Left cardiac atrium (tissue), 4 donors: ENCODE measurements at places on chromosomes 12 and 14. TPM values are rescaled to one million over a fixed set of nuclear protein-coding genes. Genes with fewer than 3 reads are reported as not detected.

DNA sequence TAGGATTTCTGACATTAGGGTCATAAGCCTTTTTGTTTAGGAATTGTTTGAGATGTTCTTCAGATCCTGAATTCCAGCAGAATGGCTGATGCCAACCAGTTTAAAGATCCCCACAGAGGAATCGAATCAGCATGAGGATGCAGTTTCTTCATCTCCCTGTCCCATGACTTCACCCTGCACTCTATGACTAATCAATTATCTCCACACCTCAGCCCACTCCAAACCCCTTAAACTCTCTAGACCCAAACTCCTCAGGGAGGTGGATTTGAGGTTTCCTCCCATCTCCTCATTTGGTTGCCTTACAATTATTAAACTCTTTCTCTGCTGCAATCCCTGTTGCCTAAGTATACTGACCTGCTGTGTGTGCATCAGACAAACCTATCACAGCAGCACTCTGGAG is 86.5 kb upstream of the CRY1 start:
- DNase-seq, result no peak

DNA sequence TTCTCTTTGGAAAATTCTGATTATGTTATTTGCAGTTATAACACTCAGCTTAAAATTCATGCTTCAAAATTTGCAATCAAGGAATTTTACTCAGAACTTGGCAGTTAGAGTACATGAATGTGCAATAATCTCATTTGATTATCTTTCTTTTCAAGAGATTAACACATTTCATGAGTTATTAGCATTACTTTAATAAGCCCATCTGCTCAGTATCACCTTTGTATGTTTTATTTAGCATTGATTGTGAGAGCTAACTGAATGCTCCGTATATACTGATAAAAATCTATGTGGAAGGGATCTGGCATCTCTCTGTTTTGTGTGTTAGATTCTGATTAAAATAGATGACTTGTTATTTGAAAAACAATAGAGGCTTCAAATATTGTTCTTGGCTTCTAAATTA is 55.6 kb upstream of the CPNE8 start:
- no peak for DNase-seq

DNA sequence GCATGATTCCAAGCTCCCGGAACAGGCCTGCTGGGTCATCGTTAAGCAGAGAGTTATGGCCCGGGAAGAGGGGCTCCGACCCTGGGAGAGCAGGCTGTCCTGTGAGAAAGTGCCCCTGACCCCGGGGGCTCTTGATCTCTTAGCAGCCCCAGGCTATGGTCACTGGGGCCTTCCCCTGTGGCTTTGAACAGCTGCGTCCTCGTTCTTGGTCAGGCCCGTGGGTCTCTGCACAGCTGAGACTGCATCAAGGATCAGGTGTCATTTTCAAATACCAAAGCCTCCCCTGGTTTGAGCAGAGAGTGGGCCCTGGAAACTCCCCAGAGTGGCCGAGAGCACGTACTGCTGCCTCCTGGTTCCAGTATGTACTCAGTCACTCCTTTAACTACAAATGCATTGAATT is 114.8 kb downstream of the ESRRB start:
- DNase-seq, result no peak

Gene KERA
- not detected for total RNA-seq

Gene MORN3
- 0.09 TPM for total RNA-seq
